Epithelial cell of proximal tubule (primary cell): ENCODE measurements at places on chromosomes 1 and 21. TPM values are rescaled to one million over a fixed set of nuclear protein-coding genes. Genes with fewer than 3 reads are reported as not detected.
A peak's percentile ranks its signal among the peaks of the same experiment; 100 is the strongest.

The MRAP gene
- not detected in 2 replicates for total RNA-seq

- DNase-seq = no peak
These were observed 37.3 kb upstream of the STUM start for GRCh38 chr1:226511296-226511695.

GRCh38 chr1:84299536-84300170, 1.9 kb upstream of the SAMD13 start:
- DNase-seq = no peak

DNA sequence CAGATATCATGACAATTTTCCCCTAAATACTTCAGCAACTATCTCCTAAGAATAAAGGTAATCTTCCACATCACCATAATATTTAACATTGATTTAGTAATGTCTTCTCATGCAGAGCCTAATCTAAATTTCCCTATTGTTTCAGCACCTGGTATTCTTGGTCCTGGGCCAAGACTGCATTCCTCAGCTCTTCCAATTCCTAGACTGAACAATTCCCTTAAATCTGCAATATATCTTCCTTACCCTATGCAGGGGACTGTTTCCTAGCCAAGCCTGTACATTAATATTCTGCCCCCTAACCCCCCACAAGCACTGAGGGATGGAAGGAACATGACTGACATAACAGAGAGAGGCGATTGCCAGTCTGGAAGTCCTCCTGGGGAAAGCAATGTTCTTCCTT, 28.7 kb upstream of the DISP1 start:
- DNase-seq = no peak

The CELSR2 gene
- 8.2 and 14.2 TPM in 2 replicates for total RNA-seq

The GJA8 gene
- total RNA-seq = not detected in 2 replicates

The KLF17 gene
- not detected in 2 replicates for total RNA-seq

DNA sequence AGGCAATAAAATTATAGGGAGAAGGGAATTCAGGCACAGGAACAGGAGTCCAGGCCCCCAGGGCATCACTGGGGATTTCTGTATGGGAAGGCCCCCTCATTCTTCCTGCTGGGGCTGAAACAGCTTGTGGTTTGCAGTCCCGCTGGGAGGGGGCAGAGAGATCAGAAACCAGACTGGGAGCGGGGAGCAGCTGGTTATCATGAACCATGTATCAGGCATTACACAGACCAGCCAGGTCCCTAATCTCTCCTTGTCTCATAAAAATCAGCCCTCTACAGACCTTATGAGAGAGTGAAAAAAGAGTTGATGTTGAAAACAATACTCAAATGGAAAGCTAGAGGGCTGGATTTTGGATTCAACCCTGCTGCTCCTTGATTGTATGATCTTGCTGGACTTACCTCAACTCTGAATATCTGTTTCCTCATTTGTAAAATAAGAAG, 93.4 kb upstream of the F3 start:
- no peak for DNase-seq

DNA sequence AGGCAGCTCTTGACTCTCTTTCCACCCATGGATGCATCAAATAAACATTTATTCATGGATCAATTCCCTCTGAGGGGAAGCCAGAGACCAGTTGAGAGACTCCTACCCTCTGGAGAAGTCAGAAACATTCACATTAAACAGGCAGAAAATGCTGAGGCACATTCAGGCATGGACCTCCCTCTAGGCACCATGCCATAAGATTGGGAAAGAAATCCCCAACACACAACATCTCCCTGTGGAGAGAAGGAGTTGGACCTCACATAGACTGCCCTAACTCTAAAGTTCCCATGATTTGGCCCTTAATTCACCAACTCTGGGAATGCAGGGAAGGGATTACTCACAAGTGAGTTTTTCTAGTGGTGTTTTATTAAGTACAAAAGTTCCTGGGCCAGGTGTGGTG, 415.3 kb upstream of the C1orf87 start:
- peak; percentile 3 for DNase-seq

DNA sequence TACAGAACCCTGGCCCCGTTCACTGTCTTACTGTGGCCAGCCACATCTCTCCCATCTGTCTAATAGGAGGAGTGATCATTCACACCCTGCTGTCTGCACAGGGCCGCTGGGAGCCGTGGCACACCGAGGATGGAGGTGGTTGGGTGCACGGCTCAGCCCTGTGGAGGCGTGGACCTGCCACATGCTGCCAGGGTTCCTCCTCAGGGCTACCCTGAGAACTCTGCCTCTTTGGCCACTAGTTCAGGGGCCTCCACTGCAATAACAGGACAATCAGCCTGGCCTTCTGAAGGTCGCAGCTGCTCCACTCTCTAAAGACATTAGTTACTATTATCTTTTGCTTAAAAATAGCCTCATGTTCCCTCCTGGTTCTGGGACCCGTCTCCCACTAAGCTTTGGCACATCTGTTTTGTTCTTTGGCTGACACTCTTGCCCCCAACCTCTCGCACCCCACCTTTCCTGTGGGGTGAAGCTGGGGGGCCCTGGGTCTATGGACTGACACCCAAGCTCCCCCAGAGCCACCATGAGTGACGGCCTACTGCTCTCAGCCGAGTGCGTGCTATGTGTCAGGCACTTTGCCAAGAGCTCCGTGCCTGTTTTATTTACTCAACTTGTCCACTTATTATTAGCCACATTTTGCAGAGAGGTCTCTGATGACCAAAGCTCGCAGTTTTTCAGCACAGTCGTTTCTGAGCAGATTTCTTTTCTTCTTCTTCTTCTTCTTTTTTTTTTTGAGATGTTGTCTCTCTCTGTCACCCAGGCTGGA, 66.3 kb downstream of the ARHGEF10L start:
- DNase-seq = no peak

DNA sequence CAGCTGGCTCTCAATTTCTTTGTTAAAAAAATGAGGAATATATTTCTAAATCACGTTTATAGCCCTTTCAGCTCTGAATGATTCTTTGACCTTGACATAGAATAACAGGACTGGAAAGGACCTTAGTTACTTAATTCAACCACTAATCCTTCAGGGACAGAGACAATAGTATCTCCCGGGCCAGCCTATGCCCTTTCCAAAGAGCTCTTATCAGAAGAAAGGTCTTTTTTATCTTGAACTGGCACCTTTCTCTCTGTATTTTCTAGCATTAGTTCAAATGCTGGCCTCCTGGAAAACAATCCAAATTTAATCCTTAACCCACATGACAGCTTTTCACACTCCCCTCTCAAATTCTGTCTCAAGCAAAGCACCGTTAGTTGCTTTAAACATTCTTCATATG, 44.8 kb upstream of the FBXO28 start:
- DNase-seq = no peak

DNA sequence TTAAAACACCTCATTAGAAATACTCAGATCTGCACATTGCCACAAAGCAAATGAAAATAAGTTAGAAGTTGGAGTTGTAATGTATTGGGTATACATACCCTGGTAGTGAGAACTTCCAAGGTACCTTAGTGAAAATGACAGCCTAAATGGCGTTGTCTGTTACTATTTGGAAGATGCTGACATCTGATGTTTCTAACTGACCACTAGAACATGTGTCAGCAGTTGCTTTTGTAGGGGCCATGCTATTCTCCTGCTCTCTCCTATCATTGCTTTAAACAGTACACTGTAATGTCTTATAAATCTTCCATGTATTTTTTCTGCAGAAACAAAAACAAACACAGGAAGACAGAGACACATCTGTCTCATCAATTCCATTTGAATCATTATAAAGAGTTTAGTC, 40.1 kb downstream of the LAMC1 start:
- DNase-seq = no peak

DNA sequence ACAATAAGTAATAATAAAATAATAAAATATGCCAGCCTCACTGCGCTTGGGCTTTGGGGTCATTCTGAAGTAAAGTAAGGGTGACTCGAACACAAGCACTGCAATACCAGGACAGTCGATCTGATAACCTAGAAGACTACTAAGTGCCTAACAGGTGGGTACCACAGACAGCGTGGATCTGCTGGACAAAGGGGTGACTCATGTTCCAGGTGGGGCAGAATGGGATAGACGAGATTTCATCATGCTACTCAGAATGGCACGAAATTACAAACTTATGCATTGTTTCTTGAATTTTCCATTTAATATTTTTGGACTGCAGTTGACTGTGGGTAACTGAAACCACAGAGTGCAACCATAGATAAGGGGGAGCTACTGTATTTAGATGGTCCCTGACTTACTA, 221.1 kb upstream of the GREM2 start:
- DNase-seq = no peak

DNA sequence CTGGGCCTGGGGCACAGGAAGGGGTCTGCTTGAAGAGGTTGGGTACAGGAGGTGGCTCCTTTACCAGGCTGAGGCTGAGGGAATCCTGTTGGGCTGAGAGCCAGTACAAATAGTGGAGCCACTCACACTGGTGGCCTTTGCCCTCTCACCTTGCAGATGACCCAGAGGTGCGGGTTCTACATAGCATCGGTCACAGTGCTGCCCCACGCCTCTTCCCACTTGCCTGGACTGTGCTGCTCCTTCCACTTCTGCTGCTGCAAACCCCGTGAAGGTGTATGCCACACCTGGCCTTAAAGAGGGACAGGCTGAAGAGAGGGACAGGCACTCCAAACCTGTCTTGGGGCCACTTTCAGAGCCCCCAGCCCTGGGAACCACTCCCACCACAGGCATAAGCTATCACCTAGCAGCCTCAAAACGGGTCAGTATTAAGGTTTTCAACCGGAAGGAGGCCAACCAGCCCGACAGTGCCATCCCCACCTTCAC, 1.8 kb upstream of the SLC50A1 start:
- DNase-seq = no peak

DNA sequence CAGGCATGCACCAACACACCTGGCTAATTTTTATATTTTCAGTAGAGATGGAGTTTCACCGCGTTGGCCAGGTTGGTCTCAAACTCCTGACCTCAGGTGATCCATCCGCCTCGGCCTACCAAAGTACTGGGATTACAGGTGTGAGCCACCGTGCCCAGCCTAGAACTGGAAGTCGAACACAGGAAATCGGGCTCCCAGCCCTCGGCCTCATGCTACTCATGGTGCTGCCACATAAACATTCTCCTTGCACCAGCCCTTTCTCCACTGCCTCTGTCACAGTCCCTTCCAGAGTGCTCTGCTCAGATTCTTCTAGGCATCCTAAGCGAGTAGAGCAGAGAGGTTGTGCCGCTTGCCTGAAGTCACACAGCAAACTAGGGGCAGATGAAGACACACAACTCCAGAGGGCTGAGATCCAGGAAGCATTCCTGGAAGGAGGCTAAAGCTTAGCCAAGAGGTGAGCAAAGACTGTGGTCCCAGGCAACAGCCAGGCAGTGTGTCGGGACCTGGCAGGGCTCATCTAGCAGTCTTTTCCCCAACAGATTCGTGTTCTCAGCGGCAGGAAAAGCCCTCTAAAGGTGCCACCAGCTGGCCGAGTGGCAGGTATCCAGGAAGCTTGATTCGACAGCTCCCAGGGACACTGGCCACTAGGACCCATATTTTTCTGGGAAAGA, 29.6 kb upstream of the NPPB start:
- no peak for DNase-seq

GRCh38 chr1:229070168-229070567, 200.7 kb upstream of the RAB4A start:
- DNase-seq = peak; percentile 12

- DNase-seq = no peak
These were observed 117.0 kb upstream of the VAV3 start for GRCh38 chr1:108082001-108082400.

The CATSPERE gene
- total RNA-seq = under 0.01 and 0.07 TPM in 2 replicates

GRCh38 chr1:72013161-72013560, 269.2 kb downstream of the NEGR1 start:
- no peak for DNase-seq

GRCh38 chr1:19339214-19339861, 27.2 kb downstream of the SLC66A1 start:
- no peak for DNase-seq

The MEGF6 gene
- 5.1 and 33.3 TPM in 2 replicates for total RNA-seq

The HFM1 gene
- 0.17 and 0.94 TPM in 2 replicates for total RNA-seq

- no peak for DNase-seq
These were observed 426.8 kb downstream of the ADGRL2 start for GRCh38 chr1:82227306-82228095.

The GPR37L1 gene
- 0.06 and 0.07 TPM in 2 replicates for total RNA-seq

The AK5 gene
- total RNA-seq = 9.3 and 25.0 TPM in 2 replicates

- no peak for DNase-seq
These were observed 229.3 kb upstream of the PTBP2 start for GRCh38 chr1:96492236-96492635.

- no peak for DNase-seq
These were observed 39.0 kb upstream of the DPT start for GRCh38 chr1:168767894-168768584.

- DNase-seq = no peak
These were observed 315.0 kb upstream of the CAMK1G start for GRCh38 chr1:209268479-209268878.

GRCh38 chr1:67308136-67308535, 463 bp downstream of the IL12RB2 start:
- no peak for DNase-seq

The SMPDL3B gene
- 13.5 and 17.2 TPM in 2 replicates for total RNA-seq

DNA sequence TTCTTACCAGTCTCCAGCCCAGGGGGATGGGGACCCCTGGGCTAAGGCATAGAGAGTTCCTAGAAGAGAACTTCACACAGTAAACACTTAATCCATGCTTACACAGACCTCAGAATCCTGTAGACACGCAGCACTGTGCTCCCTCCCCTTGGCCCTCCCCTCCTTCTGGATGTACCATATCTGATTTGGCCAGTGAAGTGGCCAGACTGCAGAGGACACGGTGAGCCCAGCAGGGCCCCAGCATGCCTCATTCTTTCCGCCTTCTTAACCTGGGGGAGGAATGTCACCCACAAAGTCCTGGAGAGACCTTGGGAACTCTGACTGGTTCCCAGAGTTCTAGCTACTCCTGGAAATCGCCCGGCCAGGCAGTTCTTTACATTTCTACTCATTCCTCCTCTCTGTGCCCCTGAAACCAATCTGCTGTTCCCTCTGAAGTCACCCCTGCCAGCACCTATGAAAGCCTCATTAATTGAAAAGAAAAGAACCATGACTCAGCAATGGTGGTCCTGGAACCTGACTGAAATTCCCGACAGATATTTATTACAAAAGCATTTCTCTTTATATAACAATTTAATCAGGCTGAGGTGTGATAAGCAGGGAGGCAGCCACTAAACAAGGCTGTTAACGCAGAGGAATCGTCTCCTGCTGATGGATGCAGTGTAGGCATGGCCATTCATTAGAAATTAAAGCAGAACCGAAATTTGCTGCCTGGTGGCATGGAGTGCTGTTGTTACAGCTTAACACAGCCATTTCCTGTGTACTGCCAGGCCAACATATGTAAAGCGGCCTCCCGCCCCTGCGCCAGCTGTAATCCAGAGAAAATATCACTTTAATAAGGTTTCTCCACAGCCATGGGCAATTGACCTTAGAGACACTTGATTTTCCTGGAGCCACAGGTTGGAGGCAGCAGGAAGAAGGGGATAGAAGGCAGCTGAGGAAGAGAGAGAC, 74.6 kb upstream of the KCND3 start:
- no peak for DNase-seq
